ENCODE measurements at places on chromosomes 2 and 18.

- DNase-seq: no peak
Measured at GRCh38 chr18:1053331-1054315, 149.0 kb downstream of the ADCYAP1 start.

DNA sequence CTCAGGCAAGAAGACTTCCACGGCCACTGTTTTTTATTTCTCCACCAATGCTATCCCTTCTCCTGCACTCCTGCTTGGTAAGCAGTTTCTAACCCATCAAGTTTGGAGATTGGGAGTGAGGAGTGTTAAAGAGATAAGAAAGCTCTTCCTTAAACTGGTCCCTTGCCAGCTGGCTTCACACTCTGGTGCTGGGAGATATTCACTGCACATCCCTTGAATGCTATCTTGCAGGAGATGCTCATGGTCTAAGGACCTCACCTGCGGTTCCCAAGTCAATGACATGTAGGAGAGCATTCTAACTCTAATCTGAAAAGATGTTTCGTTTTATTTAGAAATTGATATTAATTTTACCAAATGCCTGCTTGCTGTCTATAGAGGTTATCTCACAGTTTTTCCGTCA, 28.2 kb upstream of the CYRIA start:
- DNase-seq: no peak

DNA sequence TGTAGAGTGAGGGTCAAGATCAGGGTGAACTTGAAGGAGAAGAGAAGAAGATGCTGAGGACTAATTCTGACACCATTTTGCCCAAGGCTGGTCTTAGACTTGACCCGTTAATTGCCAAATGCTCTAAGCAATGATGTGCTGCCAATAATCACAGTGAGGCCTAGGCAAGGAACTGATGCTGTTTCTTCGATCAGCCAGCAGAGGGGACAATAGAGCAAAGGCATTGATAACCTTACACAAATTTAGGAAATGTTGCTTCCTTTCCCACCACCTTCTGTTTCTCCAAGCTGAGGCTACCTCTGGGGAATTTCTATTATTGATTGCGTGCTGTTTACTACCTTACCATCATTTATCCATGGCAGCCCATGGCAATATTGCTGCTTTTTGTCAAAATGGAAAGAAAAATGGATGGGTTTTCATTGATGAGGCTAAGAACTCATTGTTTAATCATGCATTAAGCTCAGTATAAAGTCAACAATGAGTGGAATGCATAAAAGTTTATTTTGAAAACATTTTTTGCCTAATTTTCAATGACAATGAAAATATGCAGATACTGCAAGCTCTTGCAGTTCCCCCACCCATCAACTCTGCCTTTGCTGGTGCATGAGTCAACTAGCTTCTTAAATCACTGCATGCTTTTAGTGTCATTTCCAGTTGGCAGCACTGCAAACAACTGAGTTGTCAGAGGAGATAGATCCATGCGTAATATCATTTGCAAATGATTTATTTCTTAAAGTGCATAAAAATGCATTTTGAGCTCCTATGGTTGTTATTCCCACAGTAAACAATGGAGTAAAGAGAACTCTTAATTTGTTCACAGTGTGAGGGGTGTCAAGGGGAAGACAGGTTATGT, 116.4 kb upstream of the NYAP2 start:
- no peak for DNase-seq

- DNase-seq: no peak
Measured at GRCh38 chr2:127648321-127648720, 2.4 kb downstream of the GPR17 start.

GRCh38 chr2:189143925-189144324, 35.6 kb downstream of the COL5A2 start:
- DNase-seq: no peak

DNA sequence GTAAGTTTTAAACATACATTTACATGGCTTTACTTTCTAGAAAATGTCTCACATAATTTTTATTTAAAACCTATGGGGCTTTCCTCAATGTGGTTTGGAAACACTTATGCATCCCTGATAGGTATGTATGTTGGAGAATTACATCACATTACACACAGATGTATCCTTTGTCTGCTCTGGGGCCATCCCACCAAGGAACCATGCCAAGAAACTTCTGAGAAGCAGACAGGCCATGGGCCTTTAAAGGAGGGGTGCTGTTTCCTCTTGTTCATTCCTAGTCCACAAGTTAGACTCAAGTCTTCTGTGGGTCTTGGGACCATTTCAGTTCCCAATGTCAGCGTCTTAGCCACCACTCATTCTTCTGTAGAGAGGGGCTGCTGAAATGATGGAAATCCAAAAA, 162.0 kb upstream of the SETBP1 start:
- no peak for DNase-seq

- DNase-seq: no peak
Measured at GRCh38 chr2:8496079-8496478, 185.8 kb upstream of the ID2 start.

DNA sequence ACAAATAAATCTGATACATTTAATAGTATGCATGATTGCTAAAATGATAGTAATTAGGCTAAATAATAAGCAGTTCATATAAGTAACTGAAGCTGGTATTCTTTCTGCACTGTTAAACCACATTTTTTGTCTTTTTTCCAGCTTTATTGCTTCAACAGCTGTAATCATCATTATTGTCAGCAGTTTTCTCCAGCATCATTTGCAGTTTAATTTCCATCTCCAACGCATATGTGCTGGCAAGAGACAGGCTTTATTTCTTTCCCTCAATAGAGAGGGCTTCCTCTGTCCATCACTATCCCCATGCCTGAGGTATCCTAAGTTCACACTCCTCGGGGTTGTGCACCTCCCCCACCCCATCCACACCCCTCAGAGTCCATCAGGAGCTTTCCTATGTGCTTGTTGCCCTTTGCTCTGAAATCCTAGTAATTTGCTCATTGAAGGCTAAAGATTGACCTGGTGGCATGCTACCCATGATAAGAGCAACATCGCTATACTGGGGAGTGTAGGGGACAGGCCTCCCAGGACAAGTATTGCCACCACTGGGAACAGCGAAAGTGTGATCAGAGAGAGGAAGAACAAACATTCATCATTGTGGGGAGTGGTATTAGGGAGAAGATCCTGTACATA, 37.1 kb downstream of the B4GALT6 start:
- DNase-seq: no peak

DNA sequence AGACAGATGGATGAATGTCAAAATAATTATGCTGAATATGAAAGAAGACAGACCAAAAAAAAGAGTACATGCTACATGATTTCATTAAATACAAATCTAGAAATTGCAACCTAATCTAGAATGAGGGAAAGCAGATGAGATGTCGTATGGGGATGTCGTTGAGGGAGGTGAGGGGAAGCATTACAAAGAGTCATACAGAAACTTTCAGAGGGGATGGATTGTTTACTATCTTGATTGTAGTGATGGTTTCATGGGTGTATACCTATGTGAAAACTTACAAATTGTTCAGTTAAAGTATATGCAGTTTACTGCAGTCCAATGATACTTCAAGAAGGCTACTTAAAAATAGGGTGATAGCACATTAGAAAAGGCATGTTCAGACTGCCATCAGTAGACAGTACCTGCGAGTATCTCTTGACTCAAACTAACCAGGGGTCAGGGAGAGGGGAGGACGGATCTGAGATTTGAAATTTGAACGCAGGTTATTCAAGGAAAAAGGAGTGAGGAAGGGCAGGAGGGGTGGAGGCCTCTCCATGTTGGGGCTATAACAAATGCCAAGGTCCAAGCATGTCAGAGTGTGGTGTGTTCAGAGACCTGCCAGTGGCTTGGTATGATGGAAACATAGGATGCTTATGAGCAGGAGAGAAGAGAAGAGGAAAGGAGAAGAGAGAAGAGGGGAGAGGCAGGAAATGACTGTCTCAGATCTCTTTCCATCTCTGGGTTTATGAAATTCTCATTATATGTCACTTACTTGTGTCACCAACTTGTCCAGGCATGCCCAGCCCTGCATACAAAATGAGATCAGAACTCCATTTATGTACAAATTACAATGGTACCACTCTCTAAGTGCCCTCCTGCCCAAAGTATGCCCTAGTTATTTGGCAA, 257.3 kb upstream of the CXCR4 start:
- no peak for DNase-seq

GRCh38 chr18:568731-569130, 11.4 kb upstream of the CETN1 start:
- no peak for DNase-seq
